OCI-M1 (cell line): ENCODE measurements at places on chromosomes 12 and 14.

GRCh38 chr14:60217713-60218112 lies 31.3 kb upstream of the PPM1A start:
- DNase-seq = no peak

DNA sequence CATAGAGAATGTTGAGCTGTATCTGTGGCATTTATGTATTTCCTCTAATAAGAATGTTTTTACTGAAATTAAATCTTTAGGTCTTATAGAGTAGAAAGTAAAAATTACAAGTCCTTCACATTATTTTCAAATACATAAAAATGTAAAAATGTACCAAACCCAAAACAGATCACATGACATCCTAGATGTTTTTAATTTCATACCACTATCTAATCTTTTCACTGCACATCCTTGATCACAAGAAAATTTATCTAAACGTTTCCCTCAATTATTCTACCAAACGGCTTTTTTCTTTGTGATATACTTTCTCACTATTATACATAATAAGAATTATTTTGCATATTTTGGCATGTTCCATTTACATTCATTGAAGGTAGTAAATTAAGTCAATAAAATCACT lies 18.3 kb downstream of the SGPP1 start:
- peak; percentile 50 for DNase-seq

- DNase-seq = no peak
Observed at GRCh38 chr12:75662511-75663159, 151.2 kb upstream of the KRR1 start.

DNA sequence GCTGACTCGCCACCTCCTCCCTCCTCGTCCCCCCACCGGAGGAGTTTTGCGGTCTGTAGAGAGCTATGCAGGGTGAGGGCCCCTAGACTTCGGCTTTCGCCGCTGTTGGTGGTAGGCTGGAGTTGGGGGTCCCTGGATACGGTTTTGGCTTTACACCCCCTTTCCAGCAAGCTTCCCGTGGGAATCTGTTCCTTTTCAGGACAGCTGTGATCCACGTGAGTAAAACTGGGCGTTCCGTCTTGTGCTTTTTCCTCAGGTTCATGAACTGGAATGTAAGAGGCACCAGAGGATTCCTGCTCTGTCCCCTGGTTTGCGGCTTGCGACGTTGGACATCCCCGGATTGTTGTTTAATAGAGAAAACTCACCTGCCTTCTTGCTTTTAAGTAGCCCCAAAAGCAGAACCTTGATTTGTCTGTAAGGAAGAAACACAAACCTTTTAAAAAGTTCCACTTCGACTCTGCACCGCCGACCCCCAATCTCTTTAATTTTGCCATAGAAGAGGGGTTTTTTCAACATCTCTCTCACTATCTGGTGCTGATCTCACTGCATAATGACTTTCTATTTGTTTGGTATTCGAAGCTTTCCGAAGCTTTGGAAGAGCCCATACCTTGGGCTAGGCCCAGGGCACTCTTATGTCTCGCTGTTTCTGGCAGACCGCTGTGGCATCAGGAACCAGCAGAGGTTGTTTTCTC lies 490 bp downstream of the PRORP start:
- DNase-seq = peak; percentile 61
